ENCODE measurements at places on chromosomes 6 and 20. TPM values are rescaled to one million over a fixed set of nuclear protein-coding genes. Genes with fewer than 3 reads are reported as not detected.

DNA sequence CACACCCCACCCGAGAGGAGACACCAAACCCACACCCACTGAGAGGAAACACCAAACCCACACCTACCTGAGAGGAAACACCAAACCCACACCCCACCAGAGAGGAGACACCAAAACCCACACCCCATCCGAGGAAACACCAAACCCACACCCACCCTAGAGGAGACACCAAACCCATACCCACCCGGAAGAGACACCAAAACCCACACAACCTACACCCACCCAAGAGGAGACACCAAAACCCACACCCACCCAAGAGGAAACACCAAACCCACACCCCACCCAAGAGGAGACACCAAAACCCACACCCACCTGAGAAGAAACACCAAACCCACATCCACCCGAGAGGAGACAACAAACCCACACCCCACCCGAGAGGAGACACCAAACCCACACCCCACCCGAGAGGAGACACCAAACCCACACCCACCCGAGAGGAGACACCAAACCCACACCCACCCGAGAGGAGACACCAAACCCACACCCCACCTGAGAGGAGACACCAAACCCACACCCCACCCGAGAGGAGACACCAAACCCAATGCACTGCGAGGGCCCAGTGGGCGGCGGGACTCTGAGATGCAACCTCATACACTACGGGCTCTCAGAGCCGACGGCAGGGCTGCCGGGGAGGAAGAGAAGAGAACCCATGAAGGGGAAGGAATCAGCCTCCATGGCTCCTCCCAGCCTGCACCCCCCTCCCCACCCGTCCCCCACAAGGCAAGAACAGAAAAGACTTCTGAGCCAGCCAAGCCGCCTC is 83.3 kb downstream of the TAF4 start:
- H3K27me3 ChIP-seq = no peaks in the 10 kb centered on the region
- peaks cover 8% of the 10 kb centered on the region for H3K4me1 ChIP-seq
- no peak overlapping the region for H3K4me3 ChIP-seq
- H3K36me3 ChIP-seq = peaks cover 25% of the 10 kb centered on the region

- H3K4me3 ChIP-seq = no peak overlapping the region
- peaks cover 10% of the 10 kb centered on the region for H3K27me3 ChIP-seq
- H3K36me3 ChIP-seq = no peaks in the 10 kb centered on the region
Measured at GRCh38 chr20:63837479-63837878, 6.4 kb upstream of the ZBTB46 start.

- H3K27me3 ChIP-seq = no peaks in the 10 kb centered on the region
- H3K27ac ChIP-seq = no peak overlapping the region
- no peak overlapping the region for H3K4me3 ChIP-seq
- DNase-seq = no peak
Measured at GRCh38 chr20:63330940-63331339, 30.2 kb downstream of the CHRNA4 start.

DNA sequence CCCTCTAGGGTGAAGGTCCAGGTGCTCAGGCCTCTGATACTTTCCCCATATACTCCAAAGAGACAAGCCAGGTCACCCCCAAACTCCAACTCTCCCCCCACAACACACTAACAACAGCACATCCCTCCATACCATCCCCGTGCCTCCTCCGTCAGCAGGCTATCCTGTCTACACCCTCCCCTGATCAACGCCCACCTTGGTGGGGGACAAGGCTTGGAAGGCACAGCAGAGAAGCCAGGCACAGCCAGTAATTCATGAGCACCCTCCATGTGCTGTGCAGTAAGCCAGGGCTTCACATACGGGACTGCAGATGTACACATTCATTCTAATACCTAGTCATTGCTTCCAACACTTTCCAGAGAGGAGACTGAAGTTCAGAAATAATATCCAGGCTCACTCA is 57.6 kb downstream of the TRERF1 start:
- peak overlapping the region; percentile 53 for H3K27ac ChIP-seq
- H3K27me3 ChIP-seq = no peaks in the 10 kb centered on the region
- no peak for DNase-seq
- no peaks in the 10 kb centered on the region for H3K36me3 ChIP-seq
- H3K4me1 ChIP-seq = peaks cover 41% of the 10 kb centered on the region

GRCh38 chr6:153207617-153208016 is 76.5 kb upstream of the RGS17 start:
- no peak overlapping the region for H3K4me3 ChIP-seq
- no peaks in the 10 kb centered on the region for H3K27me3 ChIP-seq
- no peaks in the 10 kb centered on the region for H3K36me3 ChIP-seq
- no peak overlapping the region for H3K27ac ChIP-seq
- DNase-seq = no peak

DNA sequence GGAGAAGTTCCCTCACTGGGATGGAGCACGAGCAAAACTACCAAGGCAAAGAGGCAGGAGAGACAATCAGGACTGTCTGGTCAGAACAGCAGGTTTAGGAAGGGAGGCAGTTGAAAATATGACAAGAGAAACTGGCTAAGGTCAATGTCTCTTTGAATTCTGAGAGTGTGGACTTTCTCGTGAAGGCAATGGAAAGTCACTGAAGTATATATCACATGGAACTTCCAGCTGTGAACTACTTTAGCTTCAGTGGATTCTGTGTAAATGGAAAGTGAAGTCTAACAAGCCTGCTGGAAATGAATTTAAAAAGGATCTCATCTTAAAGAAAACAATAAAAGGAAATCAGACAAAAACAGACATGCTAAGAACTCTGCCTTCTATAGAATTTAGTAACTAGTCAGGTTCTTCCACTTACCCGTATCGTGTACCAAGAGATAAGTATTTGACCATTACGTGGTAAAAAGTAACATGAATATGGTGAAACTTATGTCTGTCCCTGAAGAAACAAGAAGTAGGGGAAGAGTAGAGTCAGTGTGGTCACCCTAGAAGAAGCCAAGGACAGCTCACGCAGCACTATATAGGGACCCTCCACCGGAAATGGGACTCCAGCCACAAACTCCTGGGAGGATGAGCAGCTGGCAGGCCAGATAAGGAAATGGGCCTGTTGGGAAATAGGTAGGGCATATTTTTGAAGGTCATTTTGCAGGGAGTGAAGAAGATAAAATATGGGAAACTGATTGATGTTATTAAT is 123.4 kb downstream of the MAP7 start:
- no peaks in the 10 kb centered on the region for H3K27me3 ChIP-seq
- H3K4me1 ChIP-seq = no peaks in the 10 kb centered on the region
- DNase-seq = no peak
- H3K4me3 ChIP-seq = no peak overlapping the region
- no peak overlapping the region for H3K27ac ChIP-seq

DNA sequence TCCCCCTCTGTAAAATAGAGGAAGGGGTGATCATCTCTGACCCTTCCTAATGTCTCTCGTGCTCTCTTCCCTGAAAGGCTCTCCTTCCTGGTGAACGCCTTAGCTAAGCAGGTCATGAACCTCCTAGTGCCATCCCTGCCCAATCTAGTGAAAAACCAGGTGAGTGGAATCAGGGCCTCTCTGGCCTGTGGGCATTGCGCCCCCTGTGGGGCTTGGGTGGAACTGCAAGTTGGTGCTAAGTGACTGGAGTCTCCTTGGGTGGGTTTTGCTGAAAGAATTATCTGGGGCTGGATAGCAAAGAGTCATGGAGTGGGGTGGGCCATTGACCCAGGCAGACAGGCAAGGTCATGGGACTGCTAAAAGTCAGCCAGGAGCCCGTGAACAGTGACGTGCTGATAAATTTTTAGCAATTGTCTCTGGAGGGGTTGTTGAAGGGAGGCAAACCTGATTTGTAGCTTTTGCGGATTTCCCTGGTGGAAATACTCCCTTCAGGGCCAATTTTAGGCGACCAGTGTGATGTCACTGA is 8.9 kb downstream of the BPIFB1 start:
- no peaks in the 10 kb centered on the region for H3K36me3 ChIP-seq
- H3K4me3 ChIP-seq = no peak overlapping the region
- H3K4me1 ChIP-seq = no peaks in the 10 kb centered on the region
- DNase-seq = peak; percentile 83

DNA sequence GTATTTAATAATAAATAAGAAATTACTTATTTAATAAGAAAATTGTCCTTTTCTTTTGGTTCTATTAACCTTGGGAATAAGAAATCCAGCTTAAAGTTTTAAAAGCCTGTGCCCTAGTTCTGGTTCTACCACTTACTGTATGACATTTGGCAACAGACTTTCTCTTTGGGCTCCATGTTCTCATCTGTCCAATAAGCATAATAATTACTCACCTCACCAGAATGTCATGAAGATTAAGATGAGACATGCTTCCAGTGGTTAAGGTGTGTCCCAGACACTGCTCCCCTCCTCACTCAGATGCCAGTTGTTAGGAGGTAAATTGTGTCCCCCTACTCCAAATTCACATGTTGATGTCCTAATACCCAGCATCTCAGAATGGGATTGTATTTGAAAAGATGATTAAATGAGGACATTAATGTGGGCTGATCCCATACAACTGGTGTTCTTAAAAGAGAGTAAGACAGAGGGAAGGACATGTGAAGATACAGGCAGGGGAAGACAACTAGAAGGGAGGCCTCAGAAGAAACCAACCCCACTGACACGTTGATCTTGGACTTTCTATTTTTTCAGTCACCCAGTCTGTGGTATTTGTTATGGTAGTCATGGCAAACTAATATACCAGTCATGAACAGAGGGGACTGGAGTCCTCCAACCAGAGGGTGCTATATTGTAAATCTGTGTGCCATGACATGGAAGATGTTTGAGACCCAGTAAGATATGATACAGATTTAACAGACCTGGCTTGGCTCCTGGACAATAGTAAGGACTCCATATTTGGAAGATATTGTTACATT is 6.4 kb upstream of the MICAL1 start:
- H3K27me3 ChIP-seq = no peaks in the 10 kb centered on the region
- H3K4me1 ChIP-seq = peaks cover 29% of the 10 kb centered on the region
- H3K27ac ChIP-seq = no peak overlapping the region
- peaks cover 63% of the 10 kb centered on the region for H3K36me3 ChIP-seq

- no peaks in the 10 kb centered on the region for H3K4me1 ChIP-seq
- H3K27ac ChIP-seq = no peak overlapping the region
- no peak for DNase-seq
- H3K4me3 ChIP-seq = no peak overlapping the region
- H3K36me3 ChIP-seq = no peaks in the 10 kb centered on the region
Measured at GRCh38 chr6:109315341-109316110, 66.7 kb downstream of the CD164 start.

DNA sequence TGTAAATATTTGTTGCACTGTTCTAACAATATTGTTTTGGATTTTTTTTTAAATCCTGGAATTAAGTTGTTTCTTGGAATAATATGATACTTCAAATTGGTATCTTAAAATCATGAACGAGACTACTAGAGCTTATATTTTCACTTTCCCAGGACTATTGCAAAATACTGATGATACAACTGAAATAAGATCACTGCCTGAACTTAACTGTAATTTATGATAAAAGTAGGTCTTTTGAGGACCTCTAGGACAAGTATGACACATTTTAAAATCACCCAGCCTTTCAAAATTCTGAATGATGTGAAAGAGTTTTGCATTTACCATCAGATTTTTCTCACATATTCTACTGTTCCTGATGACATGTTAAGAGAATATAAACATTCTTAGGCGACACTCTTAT is 8.6 kb upstream of the UBE2J1 start:
- no peak overlapping the region for H3K4me3 ChIP-seq
- H3K27ac ChIP-seq = no peak overlapping the region
- H3K27me3 ChIP-seq = no peaks in the 10 kb centered on the region

MOG gene
- not detected for total RNA-seq

TP53TG5 gene
- total RNA-seq = 0.66 TPM

LBP gene
- not detected for total RNA-seq

FAM83C gene
- not detected for total RNA-seq

TCF15 gene
- not detected for total RNA-seq
